T-helper 17 cell (primary cell): ENCODE measurements at places on chromosomes 2 and 18.
A peak's percentile ranks its signal among the peaks of the same experiment; 100 is the strongest.

- DNase-seq = no peak
Measured at GRCh38 chr18:50982802-50983179, 15.0 kb downstream of the ELAC1 start.

DNA sequence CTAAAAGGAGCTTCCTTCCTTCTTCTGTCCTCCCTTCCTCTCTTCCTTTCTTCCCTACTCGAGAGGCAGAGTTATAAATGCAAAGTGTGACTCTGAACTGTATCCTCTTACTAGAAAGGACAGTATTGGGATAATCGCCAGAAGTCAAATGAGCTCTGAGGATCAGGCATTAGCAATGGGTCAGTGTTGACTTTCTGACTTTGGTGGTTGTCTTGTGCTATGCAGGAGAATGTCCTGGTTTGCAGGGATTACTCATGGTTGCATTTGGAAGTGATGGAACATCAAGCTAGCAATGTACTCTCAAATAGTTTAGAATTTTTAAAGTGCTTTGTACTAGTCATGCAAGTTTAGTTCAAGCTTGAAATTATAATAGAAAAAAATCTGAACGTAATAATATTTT, 115.6 kb downstream of the TXNL1 start:
- DNase-seq = no peak

GRCh38 chr2:137383391-137383790, 580.9 kb upstream of the HNMT start:
- DNase-seq = no peak

GRCh38 chr2:208012449-208012848, 12.9 kb downstream of the PLEKHM3 start:
- no peak for DNase-seq

GRCh38 chr2:84451579-84451978, 7.5 kb downstream of the SUCLG1 start:
- DNase-seq = no peak

GRCh38 chr2:47323009-47323821, 79.7 kb upstream of the MSH2 start:
- peak; percentile 26 for DNase-seq

DNA sequence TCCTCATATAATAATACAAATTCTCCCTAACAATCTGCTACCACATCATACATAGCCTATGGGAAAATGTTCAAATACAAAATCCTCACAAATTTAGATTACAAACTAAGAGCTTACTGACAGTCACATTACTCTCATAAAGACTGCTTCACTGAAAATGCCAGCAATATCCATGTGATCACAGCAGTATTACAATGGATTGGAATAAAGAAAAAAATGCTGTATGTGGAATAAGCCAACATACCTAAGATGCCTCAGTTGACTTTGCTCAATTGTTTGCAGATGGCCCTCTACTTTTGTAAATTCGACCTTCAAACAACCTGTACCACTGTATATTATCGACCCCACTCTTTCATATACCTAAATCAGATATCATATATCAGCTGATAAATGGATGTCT, 88.7 kb downstream of the DYM start:
- no peak for DNase-seq

DNA sequence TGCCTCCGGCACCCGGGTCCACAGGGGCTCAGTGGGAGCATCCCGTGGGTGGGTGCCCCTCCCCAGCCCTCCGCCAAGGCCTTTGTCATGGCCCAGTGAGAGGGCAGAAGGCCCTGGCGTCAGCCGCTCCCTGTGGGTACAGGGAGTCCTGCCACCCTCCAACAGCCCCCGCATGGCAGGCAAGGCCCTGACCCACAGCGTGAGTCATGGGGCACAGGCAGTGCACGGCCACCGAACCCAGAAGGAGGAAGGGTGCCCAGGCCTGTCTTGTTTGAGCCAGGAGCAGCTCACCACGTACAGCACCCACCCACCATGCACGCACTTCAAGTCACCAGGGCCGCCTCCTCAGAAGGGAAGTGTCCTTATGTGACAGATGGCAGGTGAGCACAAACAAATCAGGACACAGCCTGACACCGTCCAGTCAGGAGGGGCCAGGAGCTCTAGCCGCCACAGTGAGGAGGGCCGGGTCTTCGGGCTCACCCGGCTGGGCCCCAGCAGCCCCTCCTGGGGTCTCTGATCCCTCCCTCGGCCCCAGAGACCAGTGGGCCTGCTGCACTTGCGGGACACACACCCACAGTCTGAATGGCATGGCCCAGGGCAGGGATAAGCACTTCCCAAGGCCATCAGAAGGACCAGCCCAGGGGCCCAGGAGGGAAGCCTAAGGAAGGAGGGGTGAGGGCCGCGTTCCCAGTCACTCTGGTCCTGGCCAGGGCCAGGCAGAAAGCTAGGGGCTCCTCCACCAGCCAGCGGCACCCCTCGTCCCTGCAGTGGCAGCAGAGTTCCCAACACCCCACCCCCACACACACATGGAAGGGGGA, 25.8 kb downstream of the BIN1 start:
- DNase-seq = no peak

GRCh38 chr2:70344195-70344594, 42.3 kb upstream of the FAM136A start:
- DNase-seq = no peak

- DNase-seq = no peak
Measured at GRCh38 chr2:233811732-233812131, 33.6 kb downstream of the MROH2A start.

- DNase-seq = no peak
Measured at GRCh38 chr2:120684289-120685065, 51.2 kb upstream of the GLI2 start.

- no peak for DNase-seq
Measured at GRCh38 chr2:16626997-16627605, 38.5 kb downstream of the CYRIA start.

GRCh38 chr18:59690186-59690982, 6.8 kb downstream of the CCBE1 start:
- no peak for DNase-seq

- no peak for DNase-seq
Measured at GRCh38 chr2:232376713-232377112, 1.8 kb upstream of the ALPP start.

GRCh38 chr2:86413296-86414094, 27.7 kb upstream of the KDM3A start:
- DNase-seq = no peak

DNA sequence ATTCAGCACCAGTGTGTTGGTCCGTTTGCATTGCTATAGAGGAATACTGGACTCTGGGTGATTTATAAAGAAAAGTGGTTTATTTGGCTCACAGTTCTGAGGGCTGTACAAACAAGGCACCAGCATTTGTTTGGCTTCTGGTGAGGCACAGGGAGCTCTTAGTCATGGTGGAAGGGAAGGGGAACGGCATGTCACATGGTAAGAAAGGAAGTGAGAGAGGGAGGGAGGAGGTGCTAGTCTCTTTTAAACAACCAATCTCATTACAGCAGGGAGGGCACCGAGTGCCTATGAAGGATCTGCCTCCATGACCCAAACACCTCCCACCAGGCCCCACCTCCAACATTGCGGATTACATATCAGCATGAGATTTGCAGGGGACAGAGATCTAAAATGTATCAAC, 143.9 kb upstream of the DLX2 start:
- DNase-seq = no peak
